ENCODE measurements at places on chromosomes 1 and 21. TPM values are rescaled to one million over a fixed set of nuclear protein-coding genes. Genes with fewer than 3 reads are reported as not detected.

Gene TDRD5
- not detected for polyA plus RNA-seq

Gene TSPAN1
- polyA plus RNA-seq: 0.96 TPM

Gene CNN3
- polyA plus RNA-seq: 106 TPM

Gene CCDC17
- polyA plus RNA-seq: 1.1 TPM

Gene TMCO4
- polyA plus RNA-seq: not detected
